NCI-H1092 treated with DMSO at 0.1 percent for 48 hours (cell line): ENCODE measurements at places on chromosomes 2 and 18.

DNA sequence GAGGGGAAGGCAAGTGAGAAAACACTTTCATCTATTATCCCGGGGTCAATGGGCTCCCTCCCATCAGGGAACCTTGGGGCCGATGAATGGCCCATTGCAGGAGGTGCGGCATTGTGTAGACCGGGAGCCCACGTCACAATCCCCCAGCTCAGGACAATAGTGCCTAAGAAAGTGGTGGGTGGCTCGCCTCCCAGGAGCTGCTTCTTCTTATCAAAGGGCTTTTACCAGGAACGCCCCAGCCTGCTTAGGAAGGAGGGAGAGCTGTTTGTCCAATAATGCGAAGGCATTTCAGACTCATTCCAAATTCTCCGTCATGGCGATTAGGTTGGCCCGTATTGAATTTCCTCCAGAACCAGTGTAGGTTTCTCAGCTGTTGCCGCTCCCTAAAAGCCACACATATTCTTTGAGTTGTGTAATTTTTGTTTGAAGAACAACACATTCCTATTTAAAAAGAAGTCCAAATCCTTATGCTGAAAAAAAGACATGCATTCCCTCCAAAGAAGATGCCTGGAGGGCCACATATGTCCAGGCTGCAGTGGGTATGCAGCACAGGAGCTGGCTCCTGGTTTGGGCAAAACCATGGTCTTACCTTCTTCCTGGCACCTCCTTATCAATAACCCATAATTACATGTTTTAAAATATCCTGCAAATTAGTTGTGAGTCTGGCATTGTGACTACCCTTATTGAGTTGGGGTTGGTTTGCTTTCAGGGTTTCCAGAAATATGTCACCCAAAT is 264.7 kb downstream of the MYCN start:
- DNase-seq = no peak

GRCh38 chr18:63266888-63267790 is 52.4 kb downstream of the BCL2 start:
- no peak for DNase-seq

- DNase-seq = peak; percentile 4
These were observed 19.6 kb downstream of the RSAD2 start for GRCh38 chr2:6896930-6897759.

DNA sequence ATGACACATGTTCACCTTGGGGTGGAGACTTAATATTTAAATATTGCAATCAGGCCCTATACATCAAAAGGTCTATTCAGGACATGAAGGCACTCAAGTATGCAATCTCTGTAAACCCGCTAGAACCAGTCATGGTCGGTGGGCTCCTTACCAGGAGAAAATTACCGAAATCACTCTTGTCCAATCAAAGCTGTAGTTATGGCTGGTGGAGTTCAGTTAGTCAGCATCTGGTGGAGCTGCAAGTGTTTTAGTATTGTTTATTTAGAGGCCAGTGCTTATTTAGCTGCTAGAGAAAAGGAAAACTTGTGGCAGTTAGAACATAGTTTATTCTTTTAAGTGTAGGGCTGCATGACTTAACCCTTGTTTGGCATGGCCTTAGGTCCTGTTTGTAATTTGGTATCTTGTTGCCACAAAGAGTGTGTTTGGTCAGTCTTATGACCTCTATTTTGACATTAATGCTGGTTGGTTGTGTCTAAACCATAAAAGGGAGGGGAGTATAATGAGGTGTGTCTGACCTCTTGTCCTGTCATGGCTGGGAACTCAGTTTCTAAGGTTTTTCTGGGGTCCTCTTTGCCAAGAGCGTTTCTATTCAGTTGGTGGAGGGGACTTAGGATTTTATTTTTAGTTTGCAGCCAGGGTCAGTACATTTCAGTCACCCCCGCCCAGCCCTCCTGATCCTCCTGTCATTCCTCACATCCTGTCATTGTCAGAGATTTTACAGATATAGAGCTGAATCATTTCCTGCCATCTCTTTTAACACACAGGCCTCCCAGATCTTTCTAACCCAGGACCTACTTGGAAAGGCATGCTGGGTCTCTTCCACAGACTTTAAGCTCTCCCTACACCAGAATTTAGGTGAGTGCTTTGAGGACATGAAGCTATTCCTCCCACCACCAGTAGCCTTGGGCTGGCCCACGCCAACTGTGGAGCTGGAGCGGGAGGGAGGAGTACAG is 108.1 kb downstream of the XRCC5 start:
- no peak for DNase-seq

- DNase-seq = no peak
These were observed 4.7 kb downstream of the CHRNA1 start for GRCh38 chr2:174759381-174760065.

- no peak for DNase-seq
These were observed 26.5 kb downstream of the NFATC1 start for GRCh38 chr18:79422022-79422782.

GRCh38 chr2:12004713-12005112 is 258.3 kb downstream of the LPIN1 start:
- DNase-seq = no peak

- no peak for DNase-seq
These were observed 151.7 kb upstream of the ASB18 start for GRCh38 chr2:236415684-236416444.

- no peak for DNase-seq
These were observed 179.6 kb downstream of the SATB2 start for GRCh38 chr2:199278099-199278498.

- peak; percentile 1 for DNase-seq
These were observed 375.7 kb downstream of the EIPR1 start for GRCh38 chr2:3001615-3002560.

- no peak for DNase-seq
These were observed 280.6 kb downstream of the NCKAP5 start for GRCh38 chr2:133287709-133288108.

- DNase-seq = no peak
These were observed 282.3 kb downstream of the DYSF start for GRCh38 chr2:71735676-71736075.

GRCh38 chr2:200329384-200329783 is 22.9 kb downstream of the SPATS2L start:
- DNase-seq = no peak

DNA sequence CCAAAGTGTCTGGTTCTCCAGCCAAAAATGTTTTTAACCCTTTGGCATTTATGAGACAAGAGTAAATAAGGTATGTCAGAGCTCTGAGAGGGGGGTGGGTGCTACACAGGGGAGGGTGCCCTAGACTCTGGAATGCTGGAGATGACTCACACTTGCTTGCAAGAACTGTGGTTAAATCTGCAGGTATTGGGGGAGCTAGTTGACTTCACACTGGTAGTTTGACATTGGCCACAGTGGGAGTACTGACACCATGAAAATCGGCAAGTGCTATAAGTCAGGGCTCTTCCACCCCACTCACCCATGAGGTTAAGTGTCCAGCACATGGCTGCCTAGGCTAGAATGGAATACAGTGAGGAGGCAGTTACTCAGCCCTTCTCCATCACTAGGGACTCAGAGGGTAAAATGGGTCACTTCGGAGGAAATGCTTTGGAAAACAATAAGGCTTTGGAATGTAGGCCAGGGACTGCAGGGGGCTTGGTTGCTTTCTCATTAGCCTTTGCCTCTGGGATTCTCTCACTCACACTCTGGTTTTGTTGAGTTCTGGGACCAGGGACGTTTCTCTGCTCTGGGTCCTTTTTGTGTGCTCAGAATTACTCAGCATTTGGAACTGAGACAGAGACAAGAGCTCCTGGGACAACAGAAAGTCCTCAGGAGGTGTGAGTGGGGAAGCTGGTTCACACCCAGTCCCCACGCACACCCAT is 91.6 kb downstream of the ACKR3 start:
- DNase-seq = no peak

DNA sequence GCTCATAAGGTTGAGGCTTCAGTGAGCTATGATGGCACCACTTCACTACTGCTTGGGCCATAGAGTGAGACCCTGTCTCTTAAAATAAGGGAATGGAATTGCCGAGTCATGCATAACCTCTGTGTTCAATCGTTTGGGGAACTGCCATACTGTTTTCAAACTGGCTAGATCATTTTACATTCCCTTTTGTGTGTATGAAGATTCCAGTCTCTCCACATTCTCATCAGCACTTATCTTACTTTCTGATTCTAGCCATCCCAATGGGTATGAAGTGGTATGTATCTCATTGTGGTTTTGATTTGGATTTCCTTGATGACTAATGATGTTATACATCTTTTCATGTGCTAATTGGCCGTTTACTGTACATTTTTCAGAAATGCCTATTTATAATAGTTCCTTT is 23.7 kb downstream of the MARCHF7 start:
- no peak for DNase-seq

DNA sequence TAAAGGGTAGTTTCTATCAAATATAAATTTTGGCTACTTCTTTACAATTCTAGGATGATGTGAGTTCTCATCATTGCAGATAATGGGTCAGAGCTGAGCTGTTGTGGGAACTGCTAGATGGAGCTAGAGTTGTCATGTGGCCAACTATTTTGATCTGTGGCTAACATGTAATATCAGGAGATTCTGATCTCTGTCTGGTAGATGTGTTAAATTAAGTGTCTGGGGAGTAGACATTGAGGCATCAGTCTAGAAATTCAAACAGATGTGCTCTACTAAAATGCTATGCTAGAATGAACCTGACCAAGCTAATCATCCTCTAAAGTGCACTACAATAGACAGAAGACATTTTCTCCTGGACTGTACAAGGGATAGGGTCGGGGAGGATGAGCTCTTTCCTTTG is 30.3 kb upstream of the DARS1 start:
- no peak for DNase-seq

GRCh38 chr2:239190361-239190760 is 210.5 kb downstream of the HDAC4 start:
- DNase-seq = no peak

GRCh38 chr2:11411768-11412448 is 54.1 kb downstream of the E2F6 start:
- peak; percentile 32 for DNase-seq

DNA sequence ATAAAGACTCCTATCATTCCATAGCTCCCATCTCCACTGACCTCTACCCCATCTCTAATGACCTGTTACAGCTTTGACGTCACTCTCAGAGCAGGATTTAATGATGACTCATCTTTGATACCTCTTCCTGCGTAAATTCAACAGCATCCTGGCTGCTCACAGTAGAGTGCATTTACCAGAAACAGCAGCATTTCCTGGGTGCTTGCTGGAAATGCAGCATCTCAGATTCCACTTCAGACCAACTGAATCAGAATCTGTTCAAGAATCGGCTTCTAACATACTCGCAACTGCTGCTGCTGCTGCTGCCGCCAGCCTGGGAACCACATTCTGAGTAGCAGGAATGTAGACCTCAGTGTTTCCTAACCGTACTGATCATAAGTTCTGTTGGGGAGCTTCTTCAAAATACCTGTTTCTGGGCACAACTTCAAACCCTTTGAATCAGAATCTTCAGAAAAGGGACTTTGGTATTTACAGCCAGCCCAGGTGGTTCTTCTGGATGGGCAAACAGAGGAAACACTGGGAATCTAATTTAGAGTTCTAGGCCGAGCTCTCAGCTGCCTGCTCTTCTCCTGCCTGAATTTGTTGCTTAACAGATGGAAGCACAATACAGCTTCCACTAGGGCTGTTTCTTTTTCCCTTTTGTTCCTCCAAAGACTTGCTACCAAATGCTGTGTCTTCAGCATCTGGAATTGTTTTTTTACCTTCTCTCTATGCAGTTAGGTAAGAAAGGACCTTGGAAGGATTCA is 241.4 kb downstream of the NCKAP5 start:
- no peak for DNase-seq

DNA sequence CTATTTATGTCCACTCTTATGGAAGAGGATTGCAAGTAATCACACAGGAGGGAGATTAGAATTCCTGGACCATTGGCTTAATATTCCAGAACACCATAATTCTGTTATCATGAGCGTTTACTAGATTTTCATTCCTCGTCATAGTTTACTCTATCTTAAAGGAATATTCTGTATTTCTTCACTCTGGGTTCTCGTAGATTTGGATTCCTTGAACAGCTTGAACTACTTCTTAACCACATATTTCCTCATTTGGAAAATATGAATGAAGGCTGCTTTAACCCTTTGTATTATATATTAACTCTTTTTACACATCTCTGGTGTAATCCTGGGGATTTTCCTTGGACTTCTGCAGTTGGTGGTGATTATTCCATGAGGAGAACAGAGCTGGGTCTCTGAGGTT is 46.3 kb upstream of the CCBE1 start:
- DNase-seq = no peak

DNA sequence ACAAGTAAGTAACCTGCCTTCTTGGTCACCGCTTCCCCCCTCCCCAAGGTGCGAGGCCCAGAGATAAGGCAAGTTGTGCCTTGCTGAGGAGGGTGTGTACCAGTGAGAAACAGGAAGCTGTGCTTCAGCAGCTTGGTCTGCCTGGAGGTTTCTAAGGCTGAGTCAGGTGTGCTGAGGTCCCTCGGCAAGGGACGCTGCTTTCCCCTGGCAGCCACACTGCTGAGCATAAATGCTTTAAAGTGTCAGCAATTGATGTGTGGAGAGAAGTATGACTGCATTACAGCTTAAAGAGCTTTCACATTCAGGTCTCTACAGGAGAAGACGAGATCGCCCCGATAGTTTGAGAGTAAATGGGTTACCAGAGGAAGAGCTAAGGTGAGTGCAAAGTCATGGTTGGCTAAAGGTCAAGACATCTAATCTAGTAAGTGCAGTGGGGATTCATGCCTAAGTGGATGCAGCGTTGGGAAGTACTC is 86.9 kb downstream of the LIMS1 start:
- peak; percentile 81 for DNase-seq

GRCh38 chr2:240326886-240327285 is 108.6 kb upstream of the GPC1 start:
- no peak for DNase-seq

- DNase-seq = no peak
These were observed 20.0 kb downstream of the KCNIP3 start for GRCh38 chr2:95317123-95317500.

DNA sequence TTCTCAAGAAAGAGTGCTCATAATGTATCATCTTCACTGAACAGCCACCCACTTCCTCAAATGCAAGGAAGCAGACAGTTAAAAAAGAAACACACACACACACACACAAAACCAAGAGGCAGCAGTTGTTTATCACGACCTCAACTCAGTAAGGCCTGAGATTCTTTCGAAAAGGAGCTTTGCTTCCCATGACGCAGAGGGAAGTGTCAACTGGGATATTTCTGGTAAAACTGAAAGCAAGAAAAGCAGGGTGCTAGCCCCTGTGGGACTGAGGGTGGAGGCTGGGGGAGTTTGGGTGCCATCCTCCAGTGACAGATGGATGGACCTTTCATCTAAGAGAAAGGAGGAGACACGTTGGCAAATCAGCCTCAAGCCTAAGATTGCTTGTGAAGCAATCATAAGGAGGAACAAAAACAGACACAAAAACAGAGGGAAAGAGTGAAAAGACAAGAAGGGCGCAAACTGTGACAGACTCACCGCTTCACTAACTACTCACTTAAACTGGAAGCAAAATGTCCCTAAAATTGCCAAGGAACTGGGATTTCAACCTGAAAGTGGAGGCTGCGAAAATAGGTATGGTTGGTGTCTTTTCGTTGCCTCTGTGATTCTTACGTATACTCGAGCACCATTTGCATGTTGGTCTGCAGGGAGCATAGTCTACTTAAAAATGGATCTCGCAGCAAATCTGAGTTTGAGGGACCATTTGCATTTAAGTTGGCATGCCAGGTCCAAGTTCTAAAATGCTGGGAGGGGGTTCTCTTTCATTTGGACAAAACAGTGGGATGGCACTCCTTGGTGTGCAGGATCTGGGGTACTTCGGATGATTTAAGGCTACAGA is at the start of gene ARHGAP25:
Gene ARHGAP25, plus strand, starts transcription at position 124 of the 838 bp plus-strand sequence. Its CDS starts 389 bp downstream, at position 513.
- DNase-seq = no peak
